Kidney (tissue), 22 donors: ENCODE measurements at places on chromosomes 16 and 17. TPM values are rescaled to one million over a fixed set of nuclear protein-coding genes. Genes with fewer than 3 reads are reported as not detected.
A peak's percentile ranks its signal among the peaks of the same experiment; 100 is the strongest.

Gene ZKSCAN2
- total RNA-seq, result 6.1 TPM

DNA sequence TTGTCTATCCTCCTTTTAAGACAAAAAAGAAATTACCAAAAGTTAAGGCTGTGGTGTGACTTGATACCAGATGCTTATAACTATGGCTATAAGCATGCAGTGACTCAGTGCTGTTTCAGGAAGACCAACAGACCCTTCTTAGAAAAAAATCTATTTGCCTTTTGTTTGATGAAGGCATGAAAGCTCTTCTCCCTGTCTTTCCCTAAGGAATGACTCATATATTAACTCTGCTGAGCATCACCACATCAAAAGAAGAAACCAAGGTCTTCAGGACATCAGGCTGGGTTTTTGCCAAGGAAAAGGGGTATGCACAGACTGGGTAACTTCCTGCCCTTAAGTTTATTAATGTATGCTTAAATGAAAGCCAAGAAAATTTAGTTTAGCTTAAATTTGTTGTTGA is 47.1 kb downstream of the VMP1 start:
- no peak for DNase-seq

- DNase-seq, result peak; percentile 86
These were observed 40.6 kb downstream of the MIS12 start for GRCh38 chr17:5526821-5527598.

DNA sequence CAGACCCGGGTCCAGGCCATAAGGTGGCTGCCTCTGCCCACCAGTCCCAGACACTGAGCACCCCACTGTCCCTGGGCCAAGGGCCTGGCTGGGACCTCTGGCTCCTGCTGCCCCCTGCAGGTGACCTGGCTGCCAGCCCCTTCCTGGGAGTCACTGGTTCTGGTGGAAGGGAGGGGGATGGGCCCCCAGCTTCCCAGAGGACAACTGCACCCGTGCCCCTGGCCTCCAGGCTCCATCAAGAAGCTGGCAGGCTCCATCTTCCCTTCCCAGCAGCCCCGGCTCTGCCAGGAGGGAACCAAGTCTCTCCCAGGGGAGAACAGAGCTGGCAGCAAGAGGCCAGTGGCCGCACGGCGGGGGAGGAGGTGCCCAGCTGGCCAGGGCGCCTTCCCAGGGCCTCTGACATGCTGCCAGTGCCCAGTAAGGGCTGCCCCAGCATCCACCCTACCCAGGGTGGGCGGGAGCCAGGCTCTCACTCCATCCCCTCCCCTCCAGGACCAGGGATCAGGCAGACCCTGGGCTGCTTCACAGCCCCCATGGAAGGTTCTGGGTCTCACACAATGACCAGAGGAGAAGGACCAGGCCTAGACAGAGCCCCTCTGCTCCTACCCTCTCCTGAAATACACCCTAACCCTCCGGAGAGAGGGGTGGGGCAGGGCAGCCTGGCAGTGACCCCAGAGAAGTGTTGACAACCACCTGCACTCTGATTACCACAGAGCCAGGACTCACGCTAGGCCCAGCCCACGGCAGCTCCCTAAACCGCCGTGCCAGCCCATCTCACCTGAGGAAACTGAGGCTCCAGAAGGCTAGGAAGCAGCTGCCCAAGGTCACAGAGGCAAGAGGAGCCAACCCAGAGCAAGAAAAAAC is 3.6 kb downstream of the CLUH start:
- DNase-seq, result peak; percentile 31

GRCh38 chr17:11170881-11171280 is 70.1 kb upstream of the SHISA6 start:
- peak; percentile 62 for DNase-seq

GRCh38 chr17:77454242-77455095 is 313.7 kb downstream of the SEC14L1 start:
- no peak for DNase-seq

Gene TLCD2
- 6.2 TPM for total RNA-seq

- no peak for DNase-seq
These were observed 3.3 kb upstream of the ZFHX3 start for GRCh38 chr16:73051226-73051625.
